NCI-H187 (cell line): ENCODE measurements at places on chromosomes 7 and 10.

DNA sequence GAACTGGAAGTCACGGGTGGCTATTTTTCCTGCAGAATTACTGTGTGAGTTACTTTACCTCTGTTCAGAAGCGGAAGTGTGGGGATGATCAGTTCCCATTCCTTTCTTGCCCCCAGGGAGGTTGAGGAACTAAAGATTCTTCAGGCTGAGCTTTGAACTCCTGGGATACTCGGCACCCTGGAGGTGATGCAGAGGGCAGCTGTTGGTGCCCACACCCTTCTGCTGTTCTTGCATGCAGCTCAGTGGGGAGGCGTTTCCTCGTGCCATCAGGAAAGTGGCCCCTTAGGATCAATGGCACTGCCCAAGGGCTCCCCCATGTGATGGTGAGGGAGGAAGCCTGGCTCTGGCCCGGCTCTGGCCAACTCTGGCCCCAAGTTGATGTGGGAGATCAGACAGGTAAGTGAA is 44.7 kb upstream of the MXI1 start:
- DNase-seq, result no peak

DNA sequence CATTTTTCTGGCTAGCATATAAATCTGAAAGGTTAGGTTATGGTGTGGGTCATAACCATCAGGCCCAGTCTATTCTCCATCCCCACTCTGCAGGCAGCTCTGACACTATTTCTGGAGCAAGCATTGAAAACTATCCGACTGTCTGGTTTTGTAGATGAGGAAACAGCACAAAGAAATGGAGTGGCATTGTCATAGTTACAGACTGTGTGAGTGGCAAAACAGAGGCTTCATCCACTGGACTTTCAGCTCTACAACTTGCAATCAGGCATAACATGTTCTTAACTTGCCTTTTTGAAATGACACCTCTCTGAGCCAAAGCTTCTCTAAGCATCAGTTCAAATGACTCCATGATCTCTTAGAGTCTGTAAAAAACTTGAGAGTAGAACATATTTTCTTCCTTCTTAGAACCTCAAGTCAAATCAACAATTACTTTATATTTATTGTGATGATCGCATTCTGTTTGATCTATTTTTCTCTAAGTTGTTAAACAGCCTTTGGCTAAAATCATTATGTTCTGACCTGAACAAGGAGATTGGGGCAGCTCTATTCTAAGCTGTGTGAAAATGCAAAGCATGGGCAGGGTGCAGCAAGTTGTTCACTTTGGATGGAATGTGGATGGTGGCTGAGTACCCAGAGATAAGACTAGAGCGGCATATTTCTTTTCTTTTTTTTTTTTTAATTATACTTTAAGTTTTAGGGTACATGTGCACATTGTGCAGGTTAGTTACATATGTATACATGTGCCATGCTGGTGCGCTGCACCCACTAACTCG is 68.5 kb downstream of the LRRC4 start:
- peak; percentile 62 for DNase-seq

GRCh38 chr7:91263384-91264045 is 718 bp upstream of the FZD1 start:
- no peak for DNase-seq

DNA sequence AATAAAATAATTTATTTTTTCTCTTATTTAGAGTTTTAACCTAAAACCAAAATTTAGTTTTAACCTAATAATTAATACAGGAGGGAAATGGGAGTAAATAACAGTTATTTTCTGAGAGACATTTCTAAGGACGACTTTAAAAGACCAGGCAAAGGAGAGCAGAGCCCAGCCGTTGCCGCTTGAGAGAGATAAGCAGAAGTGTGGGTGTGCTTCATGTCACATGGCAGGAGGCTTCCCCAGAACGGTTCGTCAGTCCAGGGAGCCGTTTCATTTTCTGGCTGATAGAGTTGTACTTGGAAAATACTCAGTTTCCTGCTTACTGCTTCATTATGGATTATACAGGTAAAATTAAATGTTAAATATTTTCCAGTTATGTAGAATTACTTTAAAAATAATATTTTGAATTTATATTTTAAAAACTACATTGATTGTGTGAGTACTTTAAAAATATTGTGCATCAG is 61.4 kb downstream of the ST7 start:
- DNase-seq, result peak; percentile 62

DNA sequence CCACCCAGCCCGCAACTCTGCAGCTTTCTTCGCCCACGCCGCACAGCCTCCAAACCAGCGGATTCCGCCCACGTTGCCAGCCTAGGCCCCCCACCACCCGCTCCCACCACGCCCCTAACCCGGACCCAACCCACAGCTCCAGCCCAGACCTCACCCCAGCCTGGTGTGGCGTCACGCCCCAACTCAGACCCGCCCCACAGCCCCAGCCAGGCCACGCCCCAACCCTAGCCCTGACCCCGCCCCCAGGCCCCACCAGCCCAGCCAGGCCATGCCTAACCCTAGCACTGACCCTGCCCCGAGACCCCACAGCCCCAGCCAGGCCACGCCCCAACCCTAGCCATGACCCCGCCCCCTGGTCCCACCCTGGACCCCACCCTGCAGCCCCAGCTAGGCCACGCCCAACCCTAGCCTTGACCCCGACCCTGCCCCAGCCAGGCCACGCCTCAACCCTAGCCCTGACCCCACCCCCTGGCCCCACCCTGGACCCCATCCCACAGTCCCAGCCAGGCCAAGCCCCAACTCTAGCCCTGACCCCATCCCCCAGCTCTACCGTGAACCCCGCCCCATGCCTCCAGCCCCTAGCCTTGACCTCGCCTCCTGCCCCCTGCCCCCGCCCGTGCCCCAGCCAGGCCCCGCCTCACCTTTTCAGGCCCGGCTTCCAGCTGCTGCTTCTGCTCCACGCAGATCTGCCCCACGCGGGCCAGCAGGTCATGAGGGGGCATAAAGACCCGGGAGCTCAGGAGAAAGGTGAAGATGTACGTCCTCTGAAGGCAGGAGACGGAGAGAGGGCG is 64.0 kb downstream of the RASGEF1A start:
- no peak for DNase-seq

DNA sequence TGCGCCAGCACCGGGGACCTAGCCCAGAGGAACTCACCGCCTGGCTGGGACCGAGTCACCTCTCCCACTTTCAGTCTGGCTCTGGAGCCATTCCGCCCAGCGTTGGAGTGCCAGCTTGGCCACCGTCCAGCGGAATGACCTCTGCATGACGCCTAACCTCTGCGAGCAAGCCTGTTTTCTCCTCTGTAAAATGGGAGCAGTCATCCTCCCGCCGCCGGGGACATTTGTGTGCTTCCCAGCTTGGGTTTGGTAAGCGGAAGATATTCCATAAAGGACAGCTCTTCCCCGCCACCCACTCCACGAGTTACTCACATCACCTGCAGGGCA is 1.3 kb upstream of the ZCCHC24 start:
- no peak for DNase-seq

GRCh38 chr10:22317076-22317370 is 835 bp downstream of the COMMD3 start:
- DNase-seq, result no peak

DNA sequence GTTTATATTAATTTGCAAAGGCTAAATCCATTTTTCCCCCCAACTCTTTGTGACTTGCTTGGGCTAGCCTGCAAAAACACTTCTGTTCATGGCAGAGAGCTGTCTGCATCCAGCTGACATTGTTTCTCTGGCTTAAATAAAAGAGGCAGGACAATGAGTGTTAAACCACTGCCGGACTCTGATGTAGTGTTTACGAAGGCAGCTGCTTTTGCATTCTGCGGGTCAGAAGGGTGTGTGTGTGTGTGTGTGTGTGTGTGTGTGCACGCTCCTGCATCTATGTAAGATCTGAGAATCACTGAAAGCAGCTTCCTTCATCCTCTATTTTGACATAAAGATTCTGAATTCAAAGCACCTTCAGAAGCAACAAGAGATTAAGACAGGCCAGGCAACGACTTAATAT is 28.3 kb downstream of the NRP1 start:
- no peak for DNase-seq

- no peak for DNase-seq
Observed at GRCh38 chr7:44782460-44782859, 14.0 kb upstream of the PPIA start.

GRCh38 chr10:108425283-108425964 is 1260.9 kb upstream of the SORCS1 start:
- DNase-seq, result no peak

GRCh38 chr7:126103582-126103981 is 1149.2 kb downstream of the GRM8 start:
- no peak for DNase-seq

- no peak for DNase-seq
Observed at GRCh38 chr7:91330866-91331265, 66.6 kb downstream of the FZD1 start.

DNA sequence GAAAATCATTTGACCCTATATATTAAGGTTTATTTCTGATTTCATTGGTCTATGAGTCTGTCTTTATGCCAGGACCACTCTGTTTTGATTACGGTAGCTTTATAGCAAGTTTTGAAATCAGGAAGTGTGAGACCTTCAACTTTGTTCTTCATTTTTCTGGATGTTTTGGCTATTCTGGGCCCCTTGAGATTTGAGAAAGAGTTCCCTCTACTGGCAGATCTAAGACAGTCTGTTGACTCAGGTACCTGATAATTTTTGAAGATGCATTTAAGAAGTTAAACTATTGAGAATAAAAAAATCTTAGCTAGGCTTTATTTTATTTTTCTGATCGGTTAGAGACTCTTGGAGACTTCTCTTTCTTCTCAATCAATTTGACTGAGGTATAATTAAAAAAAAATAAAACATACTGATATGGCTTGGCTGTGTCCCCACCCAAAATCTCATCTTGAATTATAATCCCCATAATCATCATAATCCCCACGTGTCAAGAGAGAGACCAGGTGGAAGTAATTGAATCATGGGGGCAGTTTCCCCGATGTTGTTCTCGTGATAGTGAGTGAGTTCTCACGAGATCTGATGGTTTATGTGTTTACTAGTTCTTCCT is 209.2 kb downstream of the SNX10 start:
- no peak for DNase-seq

GRCh38 chr10:7130191-7130911 is 280.5 kb downstream of the SFMBT2 start:
- no peak for DNase-seq

DNA sequence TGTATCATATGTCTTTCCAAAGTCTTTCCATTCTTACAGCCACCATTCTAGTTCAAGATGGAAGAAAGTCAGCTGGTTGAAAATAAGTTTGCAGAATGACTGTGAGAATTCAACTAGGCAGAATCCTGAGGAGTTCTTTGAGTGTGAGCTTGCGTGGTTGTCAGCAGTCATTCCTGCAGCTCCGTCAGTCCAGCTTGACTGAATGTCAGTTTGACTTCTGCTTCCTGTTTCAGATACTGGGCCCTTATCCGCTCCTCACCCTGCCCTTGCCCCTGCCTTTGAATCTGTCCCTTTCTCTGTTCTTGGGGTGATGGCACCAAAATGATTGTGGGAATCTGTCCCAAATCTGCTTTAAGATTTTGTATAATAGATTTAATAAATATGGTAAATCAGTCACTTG is 27.8 kb downstream of the SLC26A5 start:
- DNase-seq, result no peak

- no peak for DNase-seq
Observed at GRCh38 chr10:6348096-6348874, 145.6 kb downstream of the PFKFB3 start.

DNA sequence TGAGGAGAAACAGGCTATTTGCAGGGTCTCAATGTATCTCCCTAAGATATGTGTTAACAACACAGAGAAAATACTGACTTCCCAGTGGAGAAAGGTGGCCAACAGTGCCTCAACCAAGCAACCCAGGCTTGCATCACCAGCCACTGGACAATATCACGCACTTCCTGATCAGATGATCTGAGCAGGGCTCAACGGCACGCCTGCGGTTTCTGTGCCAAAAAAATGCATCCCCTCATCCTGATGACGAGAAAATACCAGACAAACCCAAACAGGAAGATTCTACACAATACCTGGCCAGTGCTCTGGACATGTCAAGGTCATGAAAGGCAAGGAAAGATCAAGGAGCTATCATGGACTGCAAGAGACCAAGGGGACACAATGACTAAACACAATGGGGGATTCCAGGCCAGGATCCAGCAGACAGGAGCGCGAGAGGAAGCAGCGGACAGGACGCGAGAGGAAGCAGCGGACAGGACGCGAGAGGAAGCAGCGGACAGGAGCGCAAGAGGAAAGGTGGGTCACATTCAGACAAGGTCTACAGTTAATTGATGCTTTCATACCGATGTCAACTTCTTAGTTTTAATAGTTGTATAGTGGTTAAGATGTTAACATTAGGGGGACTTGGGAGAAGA is 51.1 kb downstream of the GNA12 start:
- DNase-seq, result no peak

DNA sequence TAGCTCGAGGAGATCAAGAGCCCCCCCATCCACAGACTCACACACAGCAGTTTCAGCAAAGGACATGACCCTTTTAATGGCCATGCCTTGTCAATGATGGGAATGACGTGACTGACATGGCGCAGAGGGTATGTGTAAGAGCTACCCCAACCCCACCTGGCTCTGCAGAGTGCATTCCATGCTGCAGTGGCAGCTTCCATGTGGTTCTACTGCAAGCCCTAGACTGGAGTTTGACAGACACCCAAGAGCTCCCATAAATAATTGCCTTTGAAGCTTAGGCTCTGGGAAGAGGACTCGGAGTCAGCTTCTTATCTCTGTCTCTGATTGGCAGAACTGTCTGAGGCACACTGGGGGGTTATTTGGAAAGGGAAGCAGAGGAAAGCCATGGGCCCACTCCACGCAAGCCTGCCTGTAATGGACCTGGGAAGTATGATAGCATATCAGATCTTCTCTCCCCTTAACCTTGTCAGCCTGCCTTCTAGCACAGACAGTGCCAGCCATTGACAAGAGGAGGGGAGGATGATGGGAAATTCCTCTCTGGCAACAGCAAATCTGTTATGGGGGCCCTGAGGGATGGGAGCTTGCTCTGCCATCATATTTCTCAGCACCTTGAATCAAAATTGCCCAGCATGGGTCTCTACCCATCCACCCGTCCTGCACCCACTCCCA is 478.5 kb upstream of the PODXL start:
- no peak for DNase-seq

DNA sequence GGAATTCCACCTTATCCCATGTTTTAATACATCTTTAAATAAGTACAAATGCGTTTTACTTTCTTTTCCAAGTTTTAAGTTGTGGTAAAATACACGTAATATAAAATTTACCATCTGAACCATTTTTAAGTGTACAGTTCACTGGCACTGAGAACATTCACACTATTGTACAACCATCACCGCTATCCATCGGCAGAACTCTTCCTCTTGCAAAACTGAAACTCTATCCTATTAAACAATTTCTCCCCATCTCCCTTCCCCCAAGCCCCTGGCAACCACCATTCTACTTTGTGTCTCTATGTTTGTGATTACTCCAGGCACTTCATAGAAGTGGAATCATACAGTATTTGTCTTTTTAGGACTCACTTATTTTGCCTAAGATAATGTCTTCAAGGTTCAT is 33.8 kb downstream of the HIP1 start:
- no peak for DNase-seq

DNA sequence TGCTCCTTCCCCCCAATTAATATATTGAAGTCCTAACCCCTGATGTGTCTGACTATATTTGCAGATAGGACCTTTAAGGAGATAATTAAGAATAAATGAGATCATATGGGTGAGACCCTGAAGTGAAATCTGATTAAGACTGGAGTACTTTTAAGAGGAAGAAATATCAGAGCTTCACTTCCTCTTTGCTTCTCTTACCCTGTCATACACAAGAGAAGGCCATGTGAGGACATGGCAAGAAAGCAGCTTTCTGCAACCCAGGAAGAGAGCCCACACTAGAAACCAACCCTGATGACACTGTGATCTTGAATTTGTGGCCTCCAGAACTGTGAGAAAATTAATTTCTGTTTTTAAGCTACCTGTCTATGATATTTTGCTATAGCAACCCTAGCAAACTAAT is 44.2 kb downstream of the JMJD1C start:
- DNase-seq, result no peak
